ENCODE measurements at places on chromosomes 4 and X. TPM values are rescaled to one million over a fixed set of nuclear protein-coding genes. Genes with fewer than 3 reads are reported as not detected.

TCEAL7 gene
- total RNA-seq, result 7.9 TPM

GRCh38 chrX:130594453-130594916, 192.7 kb downstream of the RBMX2 start:
- no peak for DNase-seq

DNA sequence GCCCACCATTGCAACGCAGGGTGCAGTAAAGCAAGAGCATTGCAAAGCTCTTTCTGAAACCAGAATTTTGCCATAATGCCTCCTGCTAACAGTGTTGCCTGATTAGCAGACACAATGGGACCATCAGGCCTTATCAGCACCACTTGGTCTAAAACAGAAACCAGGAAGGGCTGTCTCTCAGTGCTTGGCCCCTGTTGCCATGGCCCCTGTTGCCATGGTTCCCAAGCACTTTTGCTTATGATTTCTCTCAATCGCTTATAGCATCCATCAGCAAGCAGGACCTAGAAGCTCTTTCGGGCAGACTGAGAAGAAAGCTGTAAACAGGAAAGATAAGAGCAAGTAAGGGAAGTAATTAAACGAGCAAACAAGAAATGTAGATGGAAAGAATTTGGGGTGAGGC, 36.8 kb downstream of the RTL5 start:
- DNase-seq, result no peak

PRDM5 gene
- total RNA-seq, result 26.3 TPM

FRMD7 gene
- total RNA-seq, result 1.6 TPM

UBE2A gene
- 39.9 TPM for total RNA-seq

- no peak for DNase-seq
These were observed 428.6 kb downstream of the TMA16 start for GRCh38 chr4:163923092-163923491.

- DNase-seq, result no peak
These were observed 12.3 kb upstream of the ENOX2 start for GRCh38 chrX:130915302-130915701.

GRCh38 chr4:53908661-53909078, 155.7 kb downstream of the CHIC2 start:
- peak; percentile 52 for DNase-seq

PLP1 gene
- total RNA-seq, result 2.1 TPM

GRCh38 chrX:112513154-112513553, 166.6 kb downstream of the LHFPL1 start:
- no peak for DNase-seq

DNA sequence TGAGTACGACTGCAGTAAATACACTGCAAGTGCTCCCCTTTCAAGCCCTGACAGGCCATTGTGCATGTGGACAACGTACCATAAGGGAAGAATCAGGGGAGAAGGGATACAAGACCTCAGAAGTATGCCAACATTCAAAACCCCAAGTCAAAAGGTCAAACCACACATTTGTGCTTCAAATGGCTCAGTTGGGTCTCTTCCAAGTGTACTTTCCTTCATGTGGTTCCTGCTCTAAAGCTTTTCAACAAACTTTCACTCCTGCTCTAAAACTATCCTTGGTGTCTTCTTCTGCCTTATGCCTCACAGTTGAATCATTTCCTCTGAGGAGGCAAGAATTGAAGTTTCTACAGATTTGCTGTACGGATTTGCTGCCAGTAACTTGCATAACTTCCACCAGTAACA, 305.7 kb upstream of the SLIT2 start:
- DNase-seq, result no peak

DNA sequence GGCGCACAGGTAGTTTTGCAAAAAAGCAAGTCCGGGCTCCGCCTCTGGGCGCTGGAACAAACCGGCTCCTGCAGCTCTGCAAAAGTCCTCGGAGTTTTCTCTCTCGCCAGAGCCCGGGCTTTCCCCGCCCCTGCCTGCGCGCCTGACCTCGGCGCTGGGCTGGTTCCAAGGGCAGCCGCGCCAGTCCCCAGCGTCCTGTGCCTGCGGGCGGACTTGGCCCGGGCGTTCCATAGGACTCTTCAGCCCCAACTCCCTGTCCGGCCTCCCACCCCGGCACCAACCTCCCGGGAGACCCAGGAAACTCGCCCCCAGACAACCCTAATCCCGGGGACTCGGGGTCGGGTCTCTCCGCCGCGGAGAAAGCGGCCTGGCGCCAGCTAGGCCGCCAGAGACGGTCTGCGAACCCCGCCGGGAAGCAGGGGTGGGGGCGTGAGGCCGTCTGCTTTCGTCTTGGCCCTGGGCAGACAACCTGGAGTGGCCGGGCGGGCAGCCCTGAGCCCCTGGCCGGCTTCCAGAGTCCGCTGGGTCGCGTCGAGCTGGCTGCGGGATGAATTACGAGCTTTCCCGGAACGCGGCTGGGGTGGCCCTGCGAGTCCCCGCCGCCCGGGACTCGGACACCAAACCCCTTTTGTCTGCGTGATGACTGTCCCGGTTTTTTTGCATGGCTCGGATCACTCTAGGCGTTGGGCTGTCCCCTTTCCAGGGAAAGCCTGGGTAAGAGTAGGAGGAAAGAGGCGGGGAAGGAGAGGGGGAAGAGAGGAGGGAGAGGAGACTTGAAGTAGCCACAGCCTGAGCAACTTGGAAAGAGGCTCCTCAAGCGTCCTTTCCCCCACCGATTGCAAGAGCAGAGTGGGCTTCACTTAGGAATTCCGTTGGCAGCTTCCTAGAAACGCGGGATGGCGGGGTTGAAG, 916 bp downstream of the MXRA5 start:
- DNase-seq, result peak; percentile 81

UGDH gene
- total RNA-seq, result 76.0 TPM

DNA sequence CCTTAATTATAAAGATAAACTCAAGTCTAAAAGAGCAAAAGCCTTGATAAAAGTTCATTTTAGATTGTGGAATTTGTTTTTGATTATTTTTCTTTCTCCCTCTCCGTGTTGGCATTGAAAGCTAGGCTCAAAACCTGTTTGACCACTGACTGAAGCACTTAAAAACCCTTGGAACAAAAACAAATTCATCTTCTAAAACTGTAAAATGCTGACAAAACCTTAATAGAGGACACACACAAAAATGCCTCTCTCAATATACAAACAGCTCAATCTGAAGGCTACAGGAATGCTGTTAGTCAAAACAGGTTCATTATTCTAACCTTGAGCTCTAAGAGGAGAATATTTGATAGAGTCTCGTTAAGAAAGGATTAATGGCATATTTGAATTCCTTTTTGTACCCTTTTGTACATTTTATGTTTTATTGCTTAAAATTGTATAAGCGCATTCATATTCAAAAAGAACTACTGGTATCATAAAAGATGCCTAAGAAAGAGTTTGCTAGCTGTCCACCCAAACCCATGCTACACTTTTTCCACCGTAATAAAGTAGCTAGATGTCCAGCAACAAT, 74.3 kb upstream of the NAP1L5 start:
- DNase-seq, result no peak

TMEM35A gene
- total RNA-seq, result 11.5 TPM

- no peak for DNase-seq
These were observed 208.8 kb upstream of the VEGFC start for GRCh38 chr4:177001271-177002175.

CD38 gene
- 2.6 TPM for total RNA-seq

GRCh38 chrX:45847961-45848360, 647.3 kb upstream of the DIPK2B start:
- no peak for DNase-seq

POU3F4 gene
- not detected for total RNA-seq

PRSS12 gene
- total RNA-seq, result 2.4 TPM

UGT2B7 gene
- 15.7 TPM for total RNA-seq

- no peak for DNase-seq
These were observed 31.3 kb downstream of the GPRIN3 start for GRCh38 chr4:89276296-89276695.

SATL1 gene
- total RNA-seq, result not detected

DNA sequence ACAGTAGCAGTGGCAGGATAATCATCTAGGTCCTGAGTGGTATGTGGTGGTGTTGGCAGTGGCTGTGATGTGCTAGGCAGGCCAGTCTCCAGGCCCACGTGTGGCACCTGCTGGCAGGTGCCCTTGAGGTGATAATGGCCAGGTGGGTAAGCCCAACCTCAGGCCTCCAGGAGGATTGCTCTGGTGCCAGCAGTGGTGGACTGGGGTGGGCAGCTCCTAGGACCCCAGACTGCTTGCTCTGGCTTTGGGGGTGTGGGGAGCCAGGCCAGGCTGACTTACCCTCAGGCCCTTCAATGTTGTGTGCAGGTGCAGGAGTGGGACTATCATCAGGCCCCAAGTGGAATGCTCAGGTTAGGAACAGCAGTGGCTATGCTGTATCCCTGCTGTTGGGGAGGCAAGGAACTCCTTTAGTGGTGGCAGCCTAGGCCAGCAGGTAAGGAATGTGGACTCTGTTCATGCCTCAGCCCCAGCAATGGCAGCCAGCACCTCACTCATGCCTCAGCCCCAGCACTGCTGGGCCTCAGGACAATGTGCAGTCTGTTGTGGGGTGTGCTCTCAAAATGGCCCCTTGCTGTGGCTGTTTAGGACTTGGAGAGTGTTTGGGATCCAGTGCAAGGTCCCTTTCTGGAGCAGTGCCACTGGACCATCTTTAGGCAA, 24.3 kb downstream of the SERPINA7 start:
- DNase-seq, result no peak

DNA sequence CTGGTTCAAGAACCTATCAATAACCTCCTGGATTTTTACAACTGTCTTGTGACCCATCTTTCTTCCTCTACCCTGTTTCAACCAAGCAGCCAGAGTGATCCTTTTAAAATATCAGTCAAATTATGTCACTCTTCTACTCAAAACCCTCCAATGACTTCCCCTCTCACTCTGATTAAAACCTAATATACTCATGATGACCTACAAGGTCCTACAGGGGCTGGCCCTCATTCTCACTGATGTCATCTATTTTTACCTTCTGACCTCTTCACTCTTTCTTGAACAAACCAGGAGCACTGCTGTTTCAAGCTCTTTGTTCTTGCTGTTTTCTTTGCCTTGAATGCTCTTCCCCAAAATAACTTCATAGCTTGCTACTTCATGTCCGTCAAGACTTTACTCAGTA, 48.5 kb downstream of the ARHGEF38 start:
- DNase-seq, result no peak

DNA sequence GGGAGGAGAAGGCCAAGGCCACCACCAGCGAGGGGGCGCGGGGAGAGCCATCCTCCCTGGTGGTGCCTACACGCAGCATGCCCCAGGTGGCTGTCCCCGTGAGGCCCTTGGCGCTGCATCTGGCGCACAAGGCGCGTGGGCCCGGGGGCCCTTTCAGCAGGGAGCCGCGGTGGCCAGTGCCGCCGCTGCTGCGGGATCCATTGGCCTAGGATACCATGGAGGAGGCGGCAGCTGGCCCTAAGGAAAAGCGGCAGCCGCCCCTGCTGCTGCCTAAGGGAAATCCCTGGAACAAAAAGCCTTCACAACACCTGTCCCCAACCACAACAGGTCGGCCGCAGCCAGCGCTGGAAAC, 1059.6 kb downstream of the TECRL start:
- DNase-seq, result no peak

FAM9C gene
- total RNA-seq, result 0.26 TPM

CLGN gene
- total RNA-seq, result 1.1 TPM

GRCh38 chr4:72205831-72206230, 174.0 kb downstream of the NPFFR2 start:
- no peak for DNase-seq

- DNase-seq, result no peak
These were observed 9.2 kb downstream of the FGG start for GRCh38 chr4:154603033-154603943.

DNA sequence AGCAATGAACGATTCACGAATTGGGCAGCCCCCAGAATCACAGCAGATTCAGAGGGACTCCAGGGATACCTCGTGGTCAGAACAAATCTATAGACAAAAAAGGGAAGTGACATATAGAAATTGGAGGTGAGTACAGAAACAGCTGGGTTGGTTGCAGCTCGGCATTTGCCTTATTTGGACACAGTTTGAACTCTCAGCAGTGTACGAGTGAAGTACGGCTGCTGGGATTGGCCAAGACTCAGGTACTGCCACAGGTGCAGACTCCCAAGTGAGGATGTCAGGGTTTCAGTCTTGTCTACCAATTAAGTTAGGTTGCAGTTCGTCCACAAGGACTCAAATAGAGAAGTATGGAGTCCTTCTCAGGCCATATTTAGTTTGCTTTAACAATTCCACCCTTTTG, 28.2 kb downstream of the HTT-AS start:
- no peak for DNase-seq

- DNase-seq, result no peak
These were observed 19.7 kb upstream of the PRPS2 start for GRCh38 chrX:12771445-12772069.

SUPT20HL1 gene
- 0.78 TPM for total RNA-seq
